ENCODE measurements at places on chromosomes 1 and 21.

GRCh38 chr1:85182700-85183099, 18.1 kb downstream of the SYDE2 start:
- no peak for DNase-seq

DNA sequence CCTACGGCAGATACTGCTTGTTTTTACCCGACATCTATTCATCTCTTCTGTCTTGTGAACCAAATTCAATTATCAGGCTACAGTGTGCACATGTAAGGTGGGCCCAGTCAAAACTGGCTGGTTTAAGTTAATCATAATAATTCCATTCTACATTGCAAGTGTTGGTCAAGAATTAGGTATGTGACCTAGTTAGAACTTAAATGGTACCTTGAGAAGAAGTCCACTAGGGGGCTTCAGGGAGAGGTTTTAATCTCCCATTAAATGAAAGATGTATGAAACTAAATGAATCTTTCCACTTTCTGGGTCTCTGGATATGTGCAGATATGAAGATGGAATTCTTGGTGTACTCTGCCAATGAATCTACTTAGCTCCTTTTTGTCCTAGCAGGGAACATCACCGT, 187.1 kb downstream of the CDC42BPA start:
- peak; percentile 13 for DNase-seq

DNA sequence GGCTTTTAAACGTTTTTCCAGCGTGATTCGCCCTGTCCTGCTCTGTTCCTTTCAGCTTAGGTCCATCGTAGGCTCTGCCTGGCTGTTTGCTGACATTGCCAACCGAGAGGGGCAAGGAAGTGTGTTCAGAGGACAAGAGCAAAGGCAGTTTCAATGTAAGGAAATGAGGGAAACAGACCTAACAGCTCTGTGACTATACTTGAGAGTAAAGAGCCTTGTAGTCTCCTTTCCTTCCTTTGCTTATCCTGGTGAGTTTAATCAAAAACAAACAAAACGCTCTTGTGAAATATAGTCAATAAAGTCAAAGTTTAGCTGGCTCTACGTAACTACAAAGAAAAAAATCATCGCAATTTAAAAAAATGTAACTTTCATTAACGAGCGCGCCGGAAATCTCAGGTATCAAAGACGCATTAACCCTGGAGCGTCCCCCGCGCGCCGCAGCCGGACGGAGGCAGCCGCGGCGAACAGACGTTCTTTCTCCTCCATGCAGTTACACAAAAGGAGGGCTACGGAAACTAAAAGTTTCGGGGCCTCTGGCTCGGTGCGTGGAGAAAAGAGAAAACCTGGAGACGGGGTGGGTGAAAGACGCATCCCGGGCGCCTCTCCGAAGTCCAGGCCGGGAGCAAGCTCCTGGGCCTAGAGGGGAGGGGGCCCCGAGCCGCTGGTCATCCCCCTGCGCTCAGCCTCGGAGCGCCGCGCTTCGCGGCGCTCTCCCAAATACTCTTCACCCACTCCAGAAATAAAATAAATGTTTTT, 617 bp upstream of the ADGRL2 start:
- peak; percentile 53 for DNase-seq

- no peak for DNase-seq
These were observed 61.2 kb upstream of the TENT5C start for GRCh38 chr1:117544509-117545109.

- no peak for DNase-seq
These were observed 44.8 kb downstream of the RIMS3 start for GRCh38 chr1:40620586-40621210.

DNA sequence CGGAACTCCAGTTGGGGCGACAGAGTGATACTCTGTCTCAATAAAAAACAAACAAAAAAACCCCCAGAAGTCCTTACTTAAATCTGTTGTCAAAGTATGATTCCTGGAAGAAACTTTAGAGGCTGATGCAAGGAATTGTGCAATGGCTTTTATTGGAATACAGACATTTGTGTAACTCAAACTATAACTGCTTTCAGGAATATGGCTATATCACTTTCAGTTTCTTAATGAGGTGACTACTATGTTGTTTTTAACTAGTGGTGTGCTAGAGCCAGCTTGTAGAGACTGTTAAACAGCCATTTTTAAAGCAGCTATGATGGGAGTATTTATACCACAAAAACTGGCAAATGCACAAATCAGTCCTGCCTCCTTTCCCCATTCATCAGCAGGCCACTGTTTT, 22.7 kb upstream of the DNAJC28 start:
- DNase-seq, result no peak

GRCh38 chr1:51953079-51953478, 37.4 kb downstream of the RAB3B start:
- DNase-seq, result no peak

DNA sequence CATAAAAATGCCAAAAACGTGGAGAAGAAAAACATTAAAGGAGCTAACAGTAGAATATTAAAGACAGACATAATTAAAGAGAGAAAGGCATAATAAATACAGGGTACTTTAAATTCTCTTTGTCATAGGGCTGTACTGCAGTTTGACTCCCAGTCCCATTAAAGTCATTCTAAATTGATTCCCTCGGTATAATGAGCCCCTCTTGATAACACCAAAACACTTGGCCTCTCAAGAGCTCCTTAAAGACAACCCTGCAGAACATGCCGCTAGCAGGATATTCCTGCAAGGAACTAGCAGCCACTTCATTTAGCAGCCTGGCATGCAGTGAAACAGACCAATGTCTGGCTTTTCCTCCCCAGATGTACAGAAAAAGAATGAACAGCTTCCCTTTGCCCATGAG, 273.8 kb upstream of the ESRRG start:
- DNase-seq, result no peak

DNA sequence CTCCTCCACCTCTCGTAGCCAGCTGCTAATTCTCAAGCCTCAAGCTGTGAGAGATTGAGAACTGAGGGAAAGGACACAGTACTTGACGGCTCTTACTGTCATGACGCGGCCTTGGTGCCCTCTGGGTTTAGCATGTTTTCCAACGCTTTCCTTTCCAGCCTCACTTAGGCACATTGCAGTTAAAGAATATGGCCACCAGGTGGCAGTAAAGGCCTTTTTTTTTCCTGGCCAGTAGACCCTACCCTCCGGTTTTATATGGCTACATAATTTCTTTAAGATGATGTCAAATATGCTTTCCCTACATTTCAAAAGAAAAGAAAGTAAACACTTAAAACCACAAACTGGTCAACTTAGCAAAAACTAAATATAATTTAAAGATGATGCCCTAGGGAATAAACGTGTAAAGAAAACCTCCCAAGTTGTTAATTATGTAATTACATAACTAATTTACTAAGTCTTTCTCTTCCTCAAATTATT, 56.8 kb upstream of the PRDX6 start:
- DNase-seq, result peak; percentile 55

GRCh38 chr1:53732409-53732808, 6.6 kb downstream of the GLIS1 start:
- DNase-seq, result no peak

DNA sequence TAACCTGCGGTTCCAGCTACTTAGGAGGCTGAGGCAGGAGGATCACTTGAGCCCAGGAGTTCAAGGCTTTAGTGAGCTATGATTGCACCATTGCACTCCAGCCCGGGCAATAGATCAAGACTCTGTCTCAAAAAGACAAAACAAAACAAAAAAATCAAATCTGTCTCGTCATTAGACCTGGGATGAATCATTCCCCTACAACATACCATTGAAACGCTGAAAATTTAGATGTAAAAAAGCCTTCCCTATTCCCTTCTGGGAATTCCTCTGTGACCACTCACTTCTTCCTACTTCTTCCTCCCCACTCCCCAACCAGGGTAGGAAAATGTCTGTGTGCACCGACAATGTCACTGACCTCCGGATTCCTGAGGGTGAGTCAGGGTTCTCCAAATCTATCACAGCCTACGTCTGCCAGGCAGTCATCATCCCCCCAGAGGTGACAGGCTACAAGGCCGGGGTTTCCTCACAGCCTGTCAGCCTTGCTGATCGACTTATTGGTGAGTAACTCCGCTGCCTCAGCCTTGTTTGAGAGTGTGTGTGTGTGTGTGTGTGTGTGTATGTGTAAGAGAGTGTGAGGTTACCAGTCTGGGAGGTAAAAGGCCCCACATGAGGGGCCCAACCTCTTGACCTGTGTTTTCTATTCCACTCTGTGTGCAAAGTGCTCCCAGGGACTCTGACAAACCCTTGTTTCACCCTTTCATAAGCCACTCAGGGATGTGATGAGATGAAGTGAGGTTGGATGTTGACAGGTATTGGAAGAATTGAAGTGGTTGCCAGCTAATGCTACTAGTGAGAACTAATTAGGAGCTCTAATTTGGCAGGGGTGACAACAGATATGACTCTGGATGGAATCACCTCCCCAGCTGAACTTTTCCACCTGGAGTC, 16.3 kb upstream of the SARS1 start:
- peak; percentile 96 for DNase-seq

DNA sequence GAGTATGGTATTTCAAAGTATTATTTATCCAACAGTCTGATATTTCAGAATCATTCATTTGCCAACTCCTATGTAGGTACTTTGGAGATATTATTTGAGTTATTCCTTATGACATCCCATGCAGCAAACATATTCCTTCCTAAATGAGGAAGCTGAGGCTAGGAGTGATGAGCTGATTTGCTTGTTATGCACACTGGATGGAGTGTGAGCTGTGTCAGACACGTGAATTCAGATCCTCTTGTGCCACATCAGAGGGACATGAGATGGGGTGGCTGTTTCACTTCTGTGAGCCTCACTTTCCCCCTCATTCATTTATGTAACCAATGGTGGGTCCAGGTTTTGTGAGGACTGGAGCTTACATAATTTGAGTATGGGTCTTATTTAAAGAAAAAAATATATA, 215.9 kb downstream of the DISC1 start:
- DNase-seq, result no peak

DNA sequence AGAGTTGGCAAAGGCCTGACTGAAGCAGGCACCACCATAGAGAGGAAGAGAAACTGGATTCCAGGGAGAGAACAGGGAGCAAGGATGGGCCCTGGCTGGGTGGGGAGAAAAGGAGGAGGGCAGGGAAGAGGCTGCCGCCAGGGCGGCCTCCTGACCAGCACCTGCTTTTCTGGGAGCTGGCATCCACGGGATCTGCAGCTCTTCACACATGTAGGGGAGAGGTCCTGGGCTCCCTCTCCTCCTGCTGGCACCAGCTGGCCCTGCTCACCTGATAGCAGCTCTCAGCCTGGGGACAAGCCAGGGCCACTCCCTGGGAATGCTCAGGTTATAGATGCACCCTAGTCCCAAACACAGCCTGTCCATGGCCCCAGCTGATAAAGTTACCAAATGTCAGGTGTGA, 39.9 kb downstream of the TEX35 start:
- no peak for DNase-seq

Measured in urothelium cell line (cell line).